GM23248 (cell line): ENCODE measurements at places on chromosomes 7 and 10. TPM values are rescaled to one million over a fixed set of nuclear protein-coding genes. Genes with fewer than 3 reads are reported as not detected.

GRCh38 chr10:52984169-52984568 lies 211.6 kb upstream of the MBL2 start:
- no peaks in the 10 kb centered on the region for H3K27me3 ChIP-seq
- no peaks in the 10 kb centered on the region for H3K36me3 ChIP-seq
- no peak overlapping the region for H3K27ac ChIP-seq
- no peak overlapping the region for H3K4me3 ChIP-seq

GRCh38 chr7:107201795-107202450 lies 33.1 kb downstream of the HBP1 start:
- H3K27ac ChIP-seq, result no peak overlapping the region
- H3K27me3 ChIP-seq, result no peaks in the 10 kb centered on the region
- peaks cover 61% of the 10 kb centered on the region for H3K36me3 ChIP-seq
- peak; percentile 45 for DNase-seq
- no peak overlapping the region for H3K4me3 ChIP-seq

DNA sequence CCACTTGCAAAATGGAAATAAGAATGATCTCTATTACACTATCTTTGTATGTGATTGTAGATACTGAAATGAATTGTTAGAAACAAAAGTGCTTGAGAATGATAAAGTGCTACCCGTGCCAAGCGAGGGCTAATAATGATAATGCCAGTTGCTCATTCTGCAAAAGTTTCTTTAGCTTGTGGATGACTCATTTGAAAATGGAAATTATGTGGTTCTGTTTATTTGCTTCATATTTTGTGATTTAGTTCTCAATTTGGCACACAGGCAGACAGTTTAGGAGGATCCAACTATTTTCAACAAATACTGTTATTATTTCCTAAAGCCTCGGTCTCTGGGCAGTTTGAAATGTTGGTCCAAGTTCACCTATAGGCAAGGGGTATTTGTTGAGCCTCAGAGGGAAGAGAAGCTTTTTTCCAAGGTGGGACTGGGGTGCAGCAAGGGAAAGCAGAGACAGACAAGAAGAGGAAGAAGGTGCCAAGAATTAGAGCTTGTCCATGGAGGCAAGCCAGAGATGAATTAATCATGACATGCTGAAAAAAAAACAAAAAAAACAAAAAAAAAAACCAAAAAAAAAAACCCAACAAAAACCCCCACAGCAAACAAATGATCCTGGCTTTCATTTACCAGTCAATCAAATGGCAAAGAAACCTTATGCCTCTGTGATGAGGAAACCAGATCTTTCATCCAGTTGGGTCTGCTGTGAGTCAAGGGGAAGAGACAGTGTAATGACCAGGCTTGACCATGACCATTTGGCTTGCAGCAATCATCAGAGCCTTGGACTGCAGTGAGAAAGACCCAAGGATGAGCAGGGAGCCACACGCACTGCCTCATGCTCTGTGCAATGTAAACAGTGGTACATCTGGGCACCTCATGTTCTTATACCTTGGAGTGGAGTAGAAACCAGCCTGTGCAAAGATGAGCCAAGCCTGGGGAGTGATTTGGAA lies 285.0 kb upstream of the HABP2 start:
- peaks cover 20% of the 10 kb centered on the region for H3K4me1 ChIP-seq
- peak overlapping the region; percentile 45; the same call in 1 of the 2 replicates for H3K27ac ChIP-seq
- H3K27me3 ChIP-seq, result 0 out of 2 replicates have a peak, but pooled peaks cover 7% of the 10 kb centered on the region
- no peaks in the 10 kb centered on the region for H3K36me3 ChIP-seq

DNA sequence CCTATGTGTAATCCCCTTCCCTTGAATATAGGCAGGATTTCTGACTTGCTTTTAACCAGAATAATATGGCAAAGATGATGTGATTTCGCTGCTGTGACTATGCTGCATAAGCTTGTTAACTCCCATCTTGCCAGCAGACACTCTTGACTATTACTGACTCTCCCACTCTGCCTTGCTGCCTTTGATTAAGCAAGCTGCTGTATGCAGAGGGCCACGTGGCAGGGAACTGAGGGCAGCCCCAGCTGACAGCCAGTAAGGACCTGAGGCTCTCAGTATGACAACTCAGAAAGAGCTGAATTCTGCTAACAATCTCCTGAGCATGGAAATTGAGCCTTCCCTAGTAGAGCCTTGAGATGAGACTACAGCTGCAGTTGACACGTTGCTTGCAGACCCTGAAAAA lies 279.4 kb upstream of the CACNA2D1 start:
- peaks cover 7% of the 10 kb centered on the region for H3K4me1 ChIP-seq
- no peaks in the 10 kb centered on the region for H3K36me3 ChIP-seq

GRCh38 chr7:130063036-130063435 lies 7.3 kb upstream of the KLHDC10 start:
- H3K36me3 ChIP-seq, result no peaks in the 10 kb centered on the region
- H3K4me3 ChIP-seq, result no peak overlapping the region
- peak; percentile 63 for DNase-seq
- no peak overlapping the region for H3K27ac ChIP-seq
- no peaks in the 10 kb centered on the region for H3K27me3 ChIP-seq
- H3K4me1 ChIP-seq, result no peaks in the 10 kb centered on the region

DNA sequence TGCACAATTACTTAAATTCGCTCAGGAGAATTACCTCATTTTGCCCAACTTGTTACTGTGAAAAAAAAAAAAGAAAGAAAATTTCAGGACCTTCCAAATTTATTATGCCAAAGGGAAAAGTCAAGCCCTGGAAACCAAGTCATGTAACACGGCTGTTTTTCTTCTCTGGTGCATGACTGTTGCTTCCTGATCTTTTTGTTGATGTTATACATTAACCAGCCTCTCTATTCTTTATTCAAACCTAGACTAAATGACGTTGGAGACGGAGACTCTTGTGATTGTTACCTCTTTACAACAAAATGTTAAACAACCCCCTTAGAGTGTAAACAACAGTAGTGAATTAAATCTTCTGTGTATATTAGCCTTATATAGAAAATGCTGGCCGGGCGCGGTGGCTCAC lies 16.1 kb upstream of the ZC3HAV1 start:
- DNase-seq, result no peak
- no peak overlapping the region for H3K27ac ChIP-seq
- H3K4me3 ChIP-seq, result no peak overlapping the region
- H3K36me3 ChIP-seq, result no peaks in the 10 kb centered on the region
- no peaks in the 10 kb centered on the region for H3K4me1 ChIP-seq

- DNase-seq, result peak; percentile 42
- H3K4me3 ChIP-seq, result no peak overlapping the region
- peaks cover 11% of the 10 kb centered on the region; the same call in 1 of the 2 replicates for H3K36me3 ChIP-seq
- no peaks in the 10 kb centered on the region for H3K4me1 ChIP-seq
These were observed 190.5 kb downstream of the GLI3 start for GRCh38 chr7:42046483-42046882.

DNA sequence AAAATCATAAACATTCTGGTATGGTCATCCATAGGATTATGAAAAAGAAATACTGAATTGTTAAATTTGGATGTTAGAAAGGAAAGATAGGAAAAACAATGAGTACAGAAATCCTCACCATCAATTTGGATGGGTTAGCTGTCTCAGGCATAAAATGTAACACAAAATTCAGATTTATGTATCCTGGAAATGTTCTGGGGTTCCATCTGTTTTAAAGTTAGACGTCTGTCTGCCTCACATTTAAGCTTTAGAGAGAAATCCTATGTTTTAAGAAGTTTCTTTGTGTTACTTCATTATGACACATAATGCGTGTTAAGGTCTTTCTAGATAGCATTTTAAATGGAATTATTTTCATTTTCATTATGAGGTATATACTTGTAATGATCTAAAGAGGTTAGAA lies 103.5 kb downstream of the REEP3 start:
- H3K36me3 ChIP-seq, result 0 out of 2 replicates have a peak, but pooled peaks cover 4% of the 10 kb centered on the region
- H3K4me3 ChIP-seq, result no peak overlapping the region
- H3K27ac ChIP-seq, result no peak overlapping the region
- H3K4me1 ChIP-seq, result peaks cover 19% of the 10 kb centered on the region
- H3K27me3 ChIP-seq, result no peaks in the 10 kb centered on the region
- no peak for DNase-seq

- DNase-seq, result peak; percentile 84
- H3K36me3 ChIP-seq, result no peaks in the 10 kb centered on the region
- H3K4me3 ChIP-seq, result no peak overlapping the region
- peaks cover 14% of the 10 kb centered on the region for H3K4me1 ChIP-seq
These were observed 91.8 kb downstream of the ZMYND11 start for GRCh38 chr10:227014-227413.

GRCh38 chr7:124074007-124074406 lies 41.1 kb upstream of the TMEM229A start:
- H3K27me3 ChIP-seq, result no peaks in the 10 kb centered on the region
- no peak overlapping the region for H3K4me3 ChIP-seq
- no peaks in the 10 kb centered on the region for H3K4me1 ChIP-seq
- no peak overlapping the region for H3K27ac ChIP-seq
- DNase-seq, result no peak
- no peaks in the 10 kb centered on the region for H3K36me3 ChIP-seq

DNA sequence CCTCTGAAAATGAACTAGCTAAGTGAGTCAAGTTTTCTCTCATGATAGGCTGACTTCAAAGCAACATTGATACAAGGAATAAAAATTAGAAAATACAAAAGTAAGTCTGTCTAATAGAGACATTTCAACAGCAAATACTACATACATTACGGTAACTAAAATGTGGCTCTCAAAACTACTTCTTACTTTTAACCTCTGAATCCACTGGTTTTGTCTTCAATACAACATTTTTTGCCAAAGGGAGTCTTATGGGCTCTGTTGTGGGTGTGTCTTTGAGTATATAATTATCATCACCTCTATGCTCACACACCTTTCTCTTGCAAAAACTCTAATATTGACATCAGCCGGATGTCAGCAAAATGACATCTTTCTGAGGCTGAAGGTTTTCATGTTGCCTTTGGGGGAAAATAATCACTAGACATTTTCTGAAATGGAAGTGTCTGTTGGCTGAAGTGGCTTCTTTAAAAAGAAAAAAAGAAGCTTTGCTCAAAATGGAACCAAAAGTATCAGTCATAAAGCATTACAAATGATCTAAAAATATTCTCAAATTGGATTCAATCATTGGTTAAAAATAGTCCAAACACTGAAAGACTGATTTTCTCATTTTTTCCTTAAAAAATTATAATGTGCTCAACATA lies 41.8 kb upstream of the FAM133B start:
- H3K4me3 ChIP-seq, result no peak overlapping the region
- DNase-seq, result peak; percentile 13
- H3K4me1 ChIP-seq, result peaks cover 42% of the 10 kb centered on the region
- no peaks in the 10 kb centered on the region for H3K27me3 ChIP-seq
- H3K36me3 ChIP-seq, result no peaks in the 10 kb centered on the region

DNA sequence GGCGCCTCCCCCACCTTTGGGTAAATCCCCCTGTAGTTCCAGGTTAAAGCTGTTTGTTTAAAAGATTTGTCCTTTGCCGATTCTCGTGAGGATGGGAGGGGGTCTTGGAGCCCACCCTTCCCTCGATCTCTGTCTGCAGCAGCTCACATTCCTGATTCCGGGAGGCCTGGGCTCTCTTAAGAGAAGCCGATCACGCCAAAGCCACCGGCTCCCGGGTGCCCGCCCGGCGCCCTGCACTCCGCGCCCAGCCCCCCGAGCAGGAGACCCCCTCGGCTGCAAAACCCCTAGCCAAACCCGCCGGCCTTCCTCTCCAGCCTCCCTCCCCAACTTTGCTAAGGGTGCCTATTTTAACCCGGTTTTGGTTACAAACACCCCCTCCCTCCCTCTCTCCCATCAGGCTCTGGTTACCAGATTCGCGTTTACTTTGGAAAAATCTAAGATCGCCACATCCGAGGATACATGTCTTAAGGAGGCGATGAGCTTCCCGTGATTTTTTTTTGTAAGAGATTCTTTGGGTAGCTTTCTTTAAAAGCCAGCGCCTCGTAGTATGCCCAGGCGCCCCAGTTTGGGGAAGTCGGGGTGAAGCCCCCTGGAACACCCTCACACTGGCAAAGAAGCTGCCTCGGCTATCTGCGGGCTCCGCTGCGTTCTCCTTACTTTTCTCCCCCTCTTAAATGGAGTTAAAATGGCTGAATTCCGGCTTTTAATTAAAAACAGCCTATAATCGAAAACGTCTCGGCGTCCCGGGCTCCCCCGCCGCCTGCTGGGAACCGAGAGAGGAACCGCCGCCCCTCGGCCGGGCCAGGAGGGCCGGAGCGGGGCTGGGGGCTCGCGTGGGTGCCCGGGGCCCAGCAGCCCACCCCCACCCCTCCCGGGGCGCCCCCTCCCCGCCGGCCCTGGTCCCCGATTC lies 983 bp downstream of the TNRC18 start:
- peaks cover 10% of the 10 kb centered on the region for H3K4me1 ChIP-seq
- peak; percentile 81 for DNase-seq
- H3K27me3 ChIP-seq, result no peaks in the 10 kb centered on the region
- peak overlapping the region; percentile 96 for H3K27ac ChIP-seq
- no peaks in the 10 kb centered on the region for H3K36me3 ChIP-seq

DNA sequence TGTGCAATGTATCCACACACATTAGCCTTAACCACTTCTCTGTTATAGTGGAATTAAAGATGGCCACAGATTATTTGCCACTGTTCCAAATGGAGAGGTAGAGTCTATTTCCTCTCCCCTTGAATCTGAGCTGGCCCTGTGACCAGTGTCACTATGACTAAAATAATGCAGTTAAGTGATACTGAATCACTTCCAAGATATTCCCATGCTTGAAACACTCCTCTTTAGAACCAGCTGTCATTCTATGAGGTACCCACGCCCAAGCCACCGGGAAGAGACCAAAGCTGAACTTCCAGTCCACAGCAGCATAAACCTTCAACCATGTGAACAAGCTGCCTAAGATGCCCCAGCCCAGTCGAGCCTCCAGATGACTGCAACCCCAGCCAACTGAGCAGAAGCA lies 2.1 kb upstream of the DHX32 start:
- H3K4me3 ChIP-seq, result no peak overlapping the region
- H3K36me3 ChIP-seq, result no peaks in the 10 kb centered on the region
- no peak for DNase-seq

DNA sequence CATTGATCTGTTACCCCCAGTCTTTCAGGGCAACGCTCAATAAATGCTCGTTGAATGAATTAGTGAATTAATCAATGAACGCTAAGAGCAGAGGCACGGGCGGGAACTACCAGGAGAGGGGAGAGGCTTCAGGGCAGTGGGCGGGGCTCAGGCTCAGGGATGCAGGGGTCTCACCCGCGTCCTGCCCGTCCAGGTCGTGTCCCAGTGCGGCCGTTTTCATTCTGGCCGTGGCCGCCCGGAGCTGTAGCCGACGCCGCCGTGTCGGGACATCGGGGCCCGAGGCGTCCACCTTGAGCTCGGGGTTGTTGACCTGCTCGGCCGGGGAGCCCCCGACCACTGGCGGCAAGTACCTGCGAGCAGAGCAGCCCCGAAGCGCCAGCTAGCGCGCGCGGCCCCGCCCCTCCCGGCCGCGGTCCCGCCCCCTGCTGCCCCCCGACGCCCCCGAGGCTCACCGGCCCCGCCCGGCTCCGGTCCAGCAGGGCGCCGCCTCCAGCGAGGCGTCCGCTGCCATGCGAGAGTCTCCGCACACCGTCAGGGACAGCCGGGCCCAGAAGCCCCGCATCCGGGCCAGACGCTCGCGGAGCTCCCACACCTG lies 2.8 kb upstream of the GAL3ST4 start:
- peak overlapping the region; percentile 37 for H3K4me3 ChIP-seq
- no peaks in the 10 kb centered on the region for H3K36me3 ChIP-seq
- H3K27me3 ChIP-seq, result peaks cover 11% of the 10 kb centered on the region
- no peaks in the 10 kb centered on the region for H3K4me1 ChIP-seq

Gene UTF1
- not detected in 2 replicates for total RNA-seq

Gene SMKR1
- total RNA-seq, result not detected in 2 replicates

Gene SLC13A1
- not detected in 2 replicates for total RNA-seq

Gene AKR1C8
- not detected in 2 replicates for total RNA-seq

Gene COL28A1
- total RNA-seq, result not detected in 2 replicates
